Omental fat pad (tissue), 4 donors: ENCODE measurements at places on chromosomes 3 and 15.

GRCh38 chr15:92366381-92366780 lies 27.3 kb upstream of the ST8SIA2 start:
- DNase-seq = no peak

DNA sequence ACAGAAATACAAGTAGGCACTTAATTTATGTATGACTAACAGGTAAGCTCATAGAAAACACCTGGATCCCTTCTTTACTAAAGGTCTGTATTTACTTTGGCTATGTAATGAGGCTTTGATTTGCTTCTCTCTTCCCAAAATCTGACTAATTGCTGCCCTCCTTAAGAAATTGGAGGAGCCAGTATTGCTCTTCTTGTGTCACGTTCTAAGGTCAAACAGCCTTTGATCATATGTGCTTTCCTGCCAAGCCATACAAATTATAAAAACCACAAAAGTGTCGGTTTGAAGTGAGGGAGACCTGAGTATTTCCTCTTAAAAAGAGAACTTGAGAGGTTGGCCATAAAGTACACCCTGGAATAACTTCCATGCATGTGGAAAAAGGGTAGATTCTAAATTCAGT lies 112.1 kb upstream of the MB21D2 start:
- DNase-seq = no peak

DNA sequence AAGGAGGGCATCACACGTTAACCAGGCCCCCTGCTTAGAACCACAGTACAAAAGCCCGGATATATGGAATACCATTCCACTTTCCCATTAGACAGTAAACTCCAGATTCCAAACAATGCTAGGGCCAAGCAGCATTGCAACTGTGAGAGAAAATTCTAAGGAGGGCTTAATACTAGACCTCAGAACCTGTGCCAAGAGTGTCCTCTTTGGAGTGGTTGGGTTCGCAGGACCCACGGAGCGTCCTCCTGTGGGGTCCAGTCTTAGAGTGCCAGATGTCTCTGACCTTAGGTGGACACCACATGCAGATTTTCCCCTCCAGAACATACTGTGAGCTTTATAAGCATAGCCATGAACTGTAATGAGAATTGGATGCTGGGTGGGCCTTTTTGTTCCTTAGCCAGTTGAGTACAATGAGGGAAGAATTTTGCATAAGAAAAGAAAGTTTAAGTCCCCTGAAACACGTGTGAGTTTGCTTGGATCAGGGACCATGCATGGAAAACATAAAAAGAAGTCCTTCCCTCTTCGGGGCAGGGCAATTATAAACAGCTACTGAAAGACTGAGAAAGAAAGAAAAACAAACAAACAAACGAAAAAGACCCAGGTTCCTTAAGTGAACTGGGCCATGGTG lies 325.7 kb downstream of the NEK10 start:
- DNase-seq = no peak

DNA sequence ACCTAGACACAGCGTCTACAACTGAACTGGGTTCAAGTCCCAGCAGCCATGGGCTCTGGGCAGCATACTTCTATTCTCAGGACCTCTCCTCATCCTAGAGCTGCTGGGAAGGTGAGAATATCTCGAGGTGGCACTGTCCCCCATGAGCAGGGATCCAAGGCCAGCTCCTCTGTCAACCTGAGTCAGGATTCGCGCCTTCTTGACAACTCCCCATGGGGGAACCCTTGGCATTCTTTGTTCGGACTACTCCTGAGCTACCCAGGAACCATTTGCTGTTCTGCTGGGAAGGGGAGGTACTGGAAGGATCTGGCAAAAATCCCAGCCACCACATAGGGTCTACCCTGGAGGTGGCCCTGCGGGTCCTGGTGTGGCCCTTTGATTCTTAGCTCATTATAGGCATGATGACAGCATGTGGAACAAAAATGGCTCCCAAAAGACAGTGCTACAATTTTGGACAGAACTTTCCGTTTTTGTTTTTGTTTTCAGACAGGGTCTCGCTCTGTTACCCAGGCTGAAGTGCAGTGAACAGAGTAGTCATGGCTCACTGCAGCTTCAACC lies 22.3 kb downstream of the PLXNB1 start:
- DNase-seq = peak; percentile 12

- DNase-seq = peak; percentile 78
Observed at GRCh38 chr15:66774001-66774814, 72.2 kb downstream of the SMAD6 start.

DNA sequence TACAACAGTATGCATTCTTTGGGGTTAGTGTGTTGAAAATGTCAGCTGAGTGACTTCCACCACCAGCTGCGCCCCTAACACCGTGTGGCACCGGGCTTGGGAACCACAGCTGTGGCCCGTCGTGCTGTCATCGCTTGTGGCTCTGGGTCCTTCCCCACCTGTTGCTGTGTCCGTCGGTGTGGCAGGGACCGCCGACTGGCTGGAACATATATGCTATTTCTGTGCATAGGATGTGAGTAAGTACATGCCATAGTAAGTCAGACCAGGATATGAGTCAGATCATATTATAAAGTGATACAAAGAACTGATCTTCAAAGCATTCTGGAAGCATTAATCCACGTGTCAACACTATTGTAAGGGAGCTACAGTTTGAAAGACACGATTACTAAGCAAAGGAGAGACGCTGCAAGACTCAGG lies 31.9 kb downstream of the EHD4 start:
- no peak for DNase-seq

- DNase-seq = no peak
Observed at GRCh38 chr3:32540899-32541298, 29.8 kb downstream of the DYNC1LI1 start.

- DNase-seq = no peak
Observed at GRCh38 chr3:37961622-37962431, 28.8 kb upstream of the VILL start.

- DNase-seq = no peak
Observed at GRCh38 chr15:100107606-100108225, 234.1 kb downstream of the ADAMTS17 start.

- DNase-seq = no peak
Observed at GRCh38 chr3:112496366-112497067, 2.8 kb downstream of the BTLA start.

DNA sequence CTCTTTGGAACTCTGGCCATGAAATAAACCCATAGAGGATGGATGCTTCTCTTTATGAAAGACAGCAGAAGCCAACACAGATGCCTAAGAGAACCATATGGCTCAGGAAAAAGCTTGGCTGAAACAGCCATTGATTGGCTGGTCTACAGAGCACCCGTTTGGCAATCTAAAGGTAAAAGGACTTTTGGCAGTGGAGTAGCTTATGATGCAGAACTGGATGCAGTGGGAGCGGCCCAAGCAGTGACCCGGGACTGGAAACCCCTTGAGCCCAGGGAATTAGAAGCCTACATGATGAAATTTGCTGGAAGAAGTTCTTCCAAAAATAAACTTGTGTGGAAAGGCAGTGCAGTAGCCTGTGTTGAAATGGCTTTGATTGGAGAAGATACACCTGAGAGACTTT lies 360.2 kb downstream of the NR2F2 start:
- DNase-seq = no peak

- no peak for DNase-seq
Observed at GRCh38 chr3:23650371-23651140, 155.2 kb upstream of the UBE2E1 start.

DNA sequence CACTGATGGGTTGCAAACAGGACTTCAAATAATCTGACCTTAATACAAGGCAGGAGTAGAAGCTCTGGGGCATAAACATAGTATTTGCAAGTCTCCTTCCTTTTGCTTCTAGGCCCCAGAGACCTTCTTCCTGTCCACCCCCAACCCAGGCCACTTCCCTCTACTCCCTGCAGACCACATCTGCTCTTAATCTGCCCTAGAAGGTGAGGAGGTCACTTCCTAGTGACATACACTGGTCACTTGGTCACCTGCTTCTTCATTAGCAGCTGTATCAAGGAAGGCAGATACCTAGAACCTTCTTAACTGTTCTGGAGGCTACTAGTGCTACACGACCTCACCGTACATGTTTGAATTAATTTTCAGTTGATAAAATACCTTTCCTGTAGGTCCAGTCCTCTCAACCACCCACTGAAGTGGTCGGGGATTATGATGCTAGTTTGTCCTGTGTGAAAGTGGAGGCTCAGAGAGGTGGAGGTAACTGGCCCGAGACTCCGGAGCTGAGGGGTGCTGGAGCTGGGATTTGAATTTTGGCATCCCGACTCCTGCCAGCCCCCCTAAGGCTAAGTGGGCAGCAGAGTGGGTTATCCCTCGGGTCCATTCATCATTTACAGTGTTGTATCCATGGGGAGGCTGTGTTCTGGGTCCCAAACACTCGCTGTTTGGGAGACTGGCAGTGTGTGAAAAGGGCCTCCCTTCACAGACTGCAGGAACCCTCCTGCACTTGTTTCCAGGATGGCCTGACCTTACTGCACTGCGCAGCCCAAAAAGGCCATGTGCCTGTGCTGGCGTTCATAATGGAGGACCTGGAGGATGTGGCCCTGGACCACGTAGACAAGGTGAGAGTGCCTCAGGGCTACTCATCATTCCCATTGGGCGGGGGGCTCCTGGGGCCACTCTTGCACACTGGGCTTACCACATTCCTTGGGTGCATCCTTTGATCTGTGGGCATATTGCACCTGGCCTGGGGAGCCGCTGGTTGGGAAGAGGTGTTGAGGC lies 13.9 kb downstream of the ANKDD1A start:
- no peak for DNase-seq

GRCh38 chr3:178964551-178964950 lies 107.1 kb downstream of the ZMAT3 start:
- DNase-seq = no peak

GRCh38 chr3:117995842-117996437 lies 1038.7 kb downstream of the IGSF11 start:
- no peak for DNase-seq

DNA sequence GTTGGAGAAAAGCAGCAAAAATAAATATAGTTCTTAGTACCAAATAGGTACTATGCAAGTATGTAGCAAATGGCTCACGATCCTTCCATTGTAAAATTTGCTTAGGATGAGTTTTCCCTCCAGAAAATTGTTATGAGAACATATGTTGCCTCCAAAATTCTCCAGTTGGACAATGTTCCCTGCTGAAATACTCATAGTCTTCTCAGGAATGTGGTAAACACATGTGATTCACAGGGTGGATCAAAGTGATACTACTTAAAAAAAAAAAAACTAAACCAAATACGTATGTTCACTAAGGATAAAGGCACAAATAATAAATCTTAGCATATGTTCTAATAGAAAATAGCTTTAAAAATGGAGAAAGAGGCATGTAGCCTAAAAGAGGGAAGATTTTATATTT lies 84.3 kb upstream of the ZNF385D start:
- no peak for DNase-seq

DNA sequence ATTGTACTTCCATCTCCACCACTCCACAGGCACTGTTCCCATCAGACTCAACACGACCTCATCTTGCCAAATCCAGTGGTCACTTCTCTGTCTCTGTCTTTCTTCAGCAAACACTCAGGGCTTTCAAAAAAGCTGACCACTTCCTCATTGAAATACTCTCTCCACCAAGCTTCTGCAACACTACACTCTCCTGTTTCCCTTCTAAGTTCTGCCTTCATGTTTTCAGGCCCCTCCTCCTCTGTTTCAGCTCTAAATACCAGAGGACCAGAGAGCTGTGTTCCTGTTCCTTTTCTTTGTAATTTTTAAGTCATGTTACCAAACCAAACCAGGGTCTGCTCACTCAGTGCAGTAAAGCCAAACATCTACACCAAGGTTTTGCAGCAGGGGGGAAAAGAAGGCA lies 33.8 kb upstream of the ACP3 start:
- no peak for DNase-seq

DNA sequence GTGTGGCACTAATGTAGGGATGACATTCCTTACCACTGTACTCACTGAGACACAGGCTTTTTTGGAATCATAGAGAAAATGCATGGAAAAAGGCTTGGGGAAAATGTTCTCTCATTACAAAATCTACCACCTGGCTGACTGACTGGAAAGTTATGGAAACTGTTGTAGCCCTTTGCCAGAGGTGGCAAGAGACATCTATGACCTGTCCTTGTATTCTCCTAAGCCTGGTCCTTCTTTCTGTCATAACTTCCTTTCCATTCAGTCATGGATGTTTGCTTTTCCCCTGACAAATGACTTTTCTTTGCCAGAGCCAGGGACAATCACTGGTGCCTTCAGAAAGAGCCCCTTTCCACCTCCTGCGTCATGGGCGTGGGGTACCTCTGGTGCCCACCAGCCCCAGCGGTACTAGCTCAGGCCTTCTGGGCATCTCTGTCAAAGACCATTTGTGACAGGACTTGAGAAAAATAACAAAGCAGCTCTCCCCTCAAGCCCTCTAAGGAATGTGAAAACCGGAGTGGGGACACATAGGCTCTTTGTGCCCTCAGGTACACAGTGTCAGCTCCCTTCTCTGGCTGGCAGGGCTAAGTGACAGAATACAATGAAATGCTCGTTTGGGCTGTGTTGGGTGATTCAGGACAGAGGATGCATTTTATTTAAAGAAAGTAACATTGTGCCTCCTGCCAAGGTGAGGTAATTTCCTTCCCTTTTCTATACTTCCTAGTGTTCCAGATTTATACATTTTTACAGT lies 381.1 kb upstream of the RASGRP1 start:
- DNase-seq = no peak
